ENCODE measurements at places on chromosomes 6 and 20.
A peak's percentile ranks its signal among the peaks of the same experiment; 100 is the strongest.

DNA sequence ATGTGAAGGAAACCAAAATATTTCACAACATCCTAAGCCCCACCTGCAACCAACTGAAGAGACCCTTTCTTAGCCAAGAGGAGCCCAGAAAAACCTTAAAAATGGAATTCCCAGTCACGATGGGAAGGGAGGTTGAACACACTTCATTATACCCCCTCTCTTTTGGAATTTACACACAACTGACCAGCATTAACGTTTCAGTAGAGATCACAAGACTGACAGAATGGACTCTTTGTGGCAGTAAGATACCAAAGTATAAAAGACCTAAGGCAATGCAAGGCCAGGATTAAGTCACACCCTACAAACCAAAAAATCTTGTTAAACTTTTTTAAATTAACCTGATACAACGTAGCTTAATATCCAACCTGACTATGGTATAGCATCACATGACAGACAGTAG lies 190.9 kb downstream of the OTOR start:
- no peak for DNase-seq

- DNase-seq = peak; percentile 87
These were observed 8.8 kb upstream of the C20orf144 start for GRCh38 chr20:33653218-33653899.

DNA sequence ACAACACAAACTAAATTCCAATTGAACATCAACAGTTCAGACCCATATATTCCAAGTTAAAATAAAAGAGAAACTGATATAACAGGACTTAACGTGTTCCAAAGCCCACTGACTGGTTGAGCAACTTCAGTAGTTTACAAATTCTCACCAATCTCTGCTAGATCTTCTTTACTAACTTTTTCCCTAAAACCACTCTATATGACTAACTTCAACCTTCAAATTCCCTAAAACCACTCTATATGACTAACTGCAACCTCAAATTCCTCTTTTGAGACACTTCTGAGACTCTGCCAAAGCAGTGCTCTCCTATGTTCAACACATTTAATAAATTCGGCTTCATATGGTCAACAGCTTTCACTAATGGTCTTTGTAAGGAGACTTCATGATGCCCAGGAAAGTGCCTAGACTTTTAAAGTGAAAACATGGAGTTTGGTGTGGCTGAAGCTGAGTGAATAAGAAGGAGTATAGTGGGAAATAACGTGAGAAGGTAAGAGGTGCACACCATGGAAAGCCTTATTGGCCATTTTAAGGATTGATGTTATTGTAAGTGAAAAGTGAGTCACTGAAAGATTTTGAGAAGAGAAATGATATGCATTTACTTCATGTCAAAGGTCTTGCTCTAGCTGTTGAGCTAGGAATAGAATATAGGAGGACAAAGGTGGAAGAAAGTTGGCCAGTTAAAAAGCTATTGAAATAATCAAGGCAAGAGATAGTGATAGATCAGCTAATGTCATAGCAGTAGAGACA lies 134.0 kb upstream of the HCRTR2 start:
- DNase-seq = peak; percentile 55

- peak; percentile 7 for DNase-seq
These were observed 56.6 kb upstream of the SAMHD1 start for GRCh38 chr20:37007898-37008649.

GRCh38 chr6:17583811-17584210 lies 16.3 kb upstream of the FAM8A1 start:
- DNase-seq = peak; percentile 68

- DNase-seq = no peak
These were observed 1.0 kb downstream of the TSHZ2 start for GRCh38 chr20:52972965-52973819.

DNA sequence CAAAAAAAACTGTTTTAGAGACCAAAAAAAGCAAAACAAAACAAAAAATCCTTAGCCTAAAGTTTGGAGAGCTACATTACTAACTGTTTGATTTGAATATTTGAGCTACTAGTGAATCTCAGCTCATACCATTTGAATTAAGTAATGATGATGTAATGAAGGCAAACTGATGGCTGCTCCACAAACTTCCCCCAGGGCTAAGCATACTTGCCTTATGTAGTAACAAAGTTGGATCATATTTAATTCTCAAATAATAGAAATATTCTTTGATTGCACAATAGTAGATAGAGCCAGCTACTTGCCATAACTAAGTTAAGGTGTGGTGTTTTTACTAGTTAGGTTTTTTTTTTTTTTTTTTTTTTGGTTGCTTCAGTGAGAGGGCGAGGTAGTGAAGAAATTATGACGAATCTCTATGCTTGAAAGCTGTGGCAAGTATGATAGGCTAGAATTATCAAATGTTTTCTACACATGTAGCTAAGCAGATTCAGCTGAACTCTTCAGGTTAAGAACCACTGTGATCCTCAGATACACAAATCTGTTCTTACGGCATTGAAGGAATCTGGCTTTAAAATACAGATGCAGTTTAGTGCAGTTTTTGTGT lies 2.9 kb downstream of the RAB32 start:
- peak; percentile 76 for DNase-seq

DNA sequence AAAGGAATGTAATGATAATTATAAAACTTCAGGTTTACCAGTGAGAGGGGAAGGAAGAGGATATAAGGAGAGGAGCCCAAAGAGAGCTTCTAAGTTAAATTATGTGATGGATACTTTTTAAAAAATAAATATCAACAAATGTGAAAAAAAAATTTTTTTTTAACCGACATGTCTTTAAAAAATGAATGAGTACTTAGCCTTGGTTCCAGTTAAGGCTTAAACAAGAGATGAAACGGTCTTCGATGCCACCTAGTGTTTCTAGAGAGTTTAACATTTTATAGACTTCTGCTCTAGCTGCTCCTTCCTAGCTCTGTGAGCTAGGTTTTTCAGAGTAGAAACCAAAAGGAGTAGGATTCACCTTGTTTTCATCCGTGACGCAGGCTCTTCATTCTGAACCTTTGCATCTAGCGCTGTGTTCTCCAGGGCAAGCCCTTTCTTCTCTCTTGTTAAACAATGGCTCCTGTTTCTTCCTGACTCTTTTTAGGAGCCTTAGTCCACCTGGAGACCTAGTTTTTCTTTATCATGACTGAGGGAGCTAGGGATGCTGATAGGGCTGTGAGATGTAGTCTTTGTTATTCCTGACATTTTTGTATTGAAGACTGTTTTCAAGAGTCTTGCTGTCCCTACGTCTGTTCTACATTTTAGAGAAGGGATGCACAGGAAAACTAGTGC lies 42.4 kb upstream of the GNRH2 start:
- DNase-seq = peak; percentile 78

GRCh38 chr6:44667668-44668390 lies 280.3 kb downstream of the CDC5L start:
- no peak for DNase-seq

DNA sequence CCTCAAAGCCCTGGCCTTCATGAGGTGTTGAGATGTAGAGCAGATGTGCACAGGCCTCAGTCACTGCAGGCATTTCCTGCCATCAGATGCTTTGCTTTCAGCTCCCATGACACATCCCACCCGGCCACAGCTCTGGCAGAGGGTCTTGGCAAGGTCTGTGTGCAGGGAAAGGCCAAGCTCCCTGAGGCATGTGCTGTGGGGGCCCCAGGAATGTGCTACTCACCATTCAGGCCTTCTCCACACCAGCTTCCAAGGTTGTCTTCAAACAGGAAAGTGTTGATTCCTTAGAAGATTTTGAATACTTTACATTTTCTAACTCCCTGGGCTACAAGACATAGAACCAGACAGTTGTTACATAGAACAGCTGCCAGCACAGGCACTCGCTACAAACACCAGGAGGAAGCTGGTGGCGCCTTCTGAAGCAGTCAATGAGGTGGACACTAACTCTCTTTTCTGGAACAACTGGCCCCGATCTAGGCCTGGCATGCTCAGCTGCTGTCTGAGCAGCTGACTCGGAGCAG lies 27.8 kb downstream of the CASS4 start:
- peak; percentile 98 for DNase-seq
